ENCODE measurements at places on chromosomes 16 and 17.

DNA sequence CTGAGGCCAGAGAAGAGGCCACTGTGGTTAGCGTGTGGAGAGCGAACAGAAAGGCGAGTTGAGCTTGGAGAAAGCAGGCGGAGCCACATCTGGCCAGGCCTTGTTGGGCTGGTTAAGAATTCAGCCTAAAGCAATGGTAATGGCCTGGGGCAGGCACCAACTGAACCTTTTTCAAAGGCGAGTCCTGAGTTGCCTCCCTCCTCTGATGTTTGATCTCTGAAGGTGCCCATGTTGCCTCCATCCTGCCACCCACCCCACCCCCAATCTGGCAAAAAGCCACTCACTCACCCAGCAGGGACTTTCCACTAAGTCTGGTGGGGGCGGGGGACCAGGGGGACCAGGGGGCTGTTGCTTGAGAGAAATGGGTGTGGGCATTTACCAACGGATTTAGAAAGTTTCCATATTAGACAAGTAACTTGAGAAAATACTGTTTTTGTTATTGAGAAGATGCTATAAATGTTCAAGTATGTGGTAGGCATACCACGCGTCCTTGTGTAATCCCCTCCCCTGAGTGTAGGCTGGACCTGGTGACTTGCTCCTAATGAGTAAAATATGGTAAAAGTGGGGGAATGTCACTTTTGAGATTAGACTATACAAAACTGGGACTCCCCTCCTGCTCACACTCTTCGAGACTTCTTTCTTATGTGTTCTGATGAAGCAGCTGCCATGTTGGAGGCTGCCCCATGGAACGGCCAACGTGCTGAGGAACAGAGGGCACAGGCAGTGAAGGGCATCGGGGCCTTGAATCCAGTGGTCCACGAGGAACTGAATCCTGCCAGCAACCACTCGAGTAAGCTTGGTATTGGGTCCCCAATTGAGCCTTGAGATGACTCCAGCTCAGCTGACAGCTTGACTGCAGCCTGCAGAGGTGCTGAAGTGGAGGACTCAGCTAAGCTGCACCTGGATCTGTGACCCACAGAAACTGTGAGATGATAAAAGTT is 29.9 kb upstream of the TNS4 start:
- no peak for DNase-seq

- DNase-seq = no peak
Measured at GRCh38 chr17:81902653-81903414, 796 bp downstream of the NPB start.

DNA sequence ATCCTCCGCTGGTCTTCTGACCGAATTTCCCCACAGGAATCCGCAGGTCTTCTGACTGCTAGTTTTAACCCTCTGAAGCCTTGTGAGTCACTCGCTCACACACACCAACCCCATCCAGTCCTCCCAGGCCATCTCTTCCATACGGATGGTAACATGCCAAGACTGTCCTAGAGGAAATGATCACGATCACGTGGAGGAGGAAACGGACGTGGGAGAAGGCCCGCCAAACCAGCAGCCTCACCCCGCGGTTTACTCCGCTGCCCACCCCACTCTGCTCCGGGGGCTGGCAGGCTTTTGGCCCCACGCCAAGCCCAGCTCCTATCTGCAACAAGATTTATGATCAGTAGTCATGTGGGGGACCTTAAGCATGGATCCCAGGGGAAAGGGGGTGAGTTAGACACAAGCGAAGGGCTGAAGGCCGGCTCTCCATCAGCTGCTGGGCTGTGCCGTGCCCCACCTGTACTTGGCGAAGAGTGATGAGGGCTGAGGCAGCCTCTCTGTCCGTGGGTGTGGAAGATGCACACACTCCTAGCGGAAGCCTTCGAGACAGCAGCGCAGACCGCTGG is 1.5 kb upstream of the FAAP100 start:
- DNase-seq = peak; percentile 92

DNA sequence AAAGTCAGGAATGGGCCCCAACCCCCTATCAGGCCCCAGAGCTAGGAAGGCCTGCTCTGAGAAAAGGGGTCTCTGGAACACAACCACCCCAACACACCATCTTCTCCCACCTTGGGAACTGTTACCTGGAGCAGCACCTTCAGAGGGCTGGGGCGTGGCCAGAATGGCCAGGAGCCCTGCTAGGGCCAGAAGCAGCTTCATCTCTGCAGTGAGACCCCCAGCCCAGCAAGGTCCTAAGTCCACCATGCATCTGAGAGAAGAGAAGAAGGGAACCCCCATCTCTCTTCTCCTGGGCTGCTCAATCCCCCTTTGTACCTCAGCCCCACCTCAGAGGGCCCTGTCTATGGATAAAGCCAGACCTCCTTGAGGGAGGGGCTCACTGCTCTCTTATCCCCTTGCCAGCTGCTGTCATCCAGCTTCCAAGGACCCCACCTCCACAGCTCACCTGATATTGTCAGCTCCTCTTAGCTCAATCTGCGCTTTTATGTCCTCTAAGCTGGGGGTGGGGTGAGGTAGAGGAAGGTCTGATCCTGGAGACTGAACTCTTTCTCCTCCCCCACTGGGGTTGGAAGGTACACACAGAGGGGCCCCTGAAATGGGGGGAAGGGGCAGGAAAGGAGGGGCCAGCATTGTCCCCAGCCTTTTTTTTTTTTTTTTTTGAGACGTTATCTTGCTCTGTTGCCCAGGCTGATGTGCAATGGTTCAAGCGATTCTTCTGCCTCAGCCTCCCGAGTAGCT is at the start of gene MPO:
Gene MPO, minus strand, starts transcription at position 456 of the 738 bp plus-strand sequence. Its CDS starts 177 bp downstream, at position 279.
- DNase-seq = no peak

DNA sequence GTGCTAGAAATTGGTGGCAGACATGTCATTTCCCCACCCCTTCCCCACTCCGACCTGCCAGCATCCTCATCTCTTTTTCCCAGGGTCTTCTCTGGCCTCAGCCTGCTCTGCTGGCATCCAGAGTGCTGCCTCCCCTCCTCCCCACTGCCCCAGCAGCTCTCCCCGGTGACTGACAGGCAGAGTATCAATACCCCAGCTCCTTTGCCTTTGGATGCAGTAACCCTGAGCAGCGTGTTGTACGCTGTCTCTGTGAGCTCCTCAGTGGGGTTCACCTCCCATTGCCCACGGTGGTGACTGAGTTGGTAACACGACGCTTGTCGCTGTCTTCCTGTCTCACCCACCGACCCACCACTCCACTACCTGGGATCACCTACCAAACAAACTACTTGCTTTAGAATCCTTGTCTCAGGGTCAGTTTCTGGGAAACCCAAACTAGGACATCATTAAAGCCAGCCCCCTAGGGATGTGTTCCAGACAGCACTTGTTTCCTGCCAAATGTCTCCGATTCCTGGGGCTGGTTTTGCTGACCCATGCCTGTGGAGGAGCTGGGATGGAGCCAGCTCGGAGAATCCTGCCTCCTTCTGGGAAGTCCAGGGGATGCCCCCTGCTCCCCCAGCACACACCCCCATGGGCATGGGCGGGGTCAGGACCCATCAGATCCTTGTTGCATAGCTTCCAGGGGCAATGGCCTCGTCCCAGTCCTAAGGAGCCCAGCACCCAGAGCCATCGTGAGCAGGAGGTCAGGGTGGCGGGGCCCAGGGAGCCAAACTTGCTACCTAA is 8.3 kb upstream of the SBK1 start:
- no peak for DNase-seq

GRCh38 chr16:68790944-68791343 is 52.4 kb upstream of the TANGO6 start:
- DNase-seq = no peak

GRCh38 chr16:11200592-11200991 is 55.4 kb downstream of the SOCS1 start:
- no peak for DNase-seq

GRCh38 chr16:30114411-30114810 is 1.1 kb upstream of the GDPD3 start:
- DNase-seq = no peak

DNA sequence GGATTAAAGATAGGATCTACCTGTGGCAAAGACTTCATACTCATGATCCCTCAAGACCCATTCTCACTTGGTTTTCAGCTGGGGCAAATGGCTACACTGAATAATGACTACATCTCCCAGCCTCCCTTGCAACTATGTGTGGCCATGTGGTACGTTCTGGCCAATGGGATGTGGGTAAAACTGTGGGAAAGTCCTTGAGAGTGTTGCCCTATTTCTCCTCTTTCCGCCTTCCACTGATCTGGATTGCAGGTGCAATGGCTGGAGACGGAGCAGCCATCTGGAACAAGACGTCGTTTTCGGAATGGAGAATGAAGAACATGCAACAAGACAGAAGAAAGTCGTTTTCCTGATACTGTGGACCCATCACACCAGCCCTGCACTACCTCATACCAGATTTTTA is 48.5 kb downstream of the HAPSTR1 start:
- DNase-seq = no peak

DNA sequence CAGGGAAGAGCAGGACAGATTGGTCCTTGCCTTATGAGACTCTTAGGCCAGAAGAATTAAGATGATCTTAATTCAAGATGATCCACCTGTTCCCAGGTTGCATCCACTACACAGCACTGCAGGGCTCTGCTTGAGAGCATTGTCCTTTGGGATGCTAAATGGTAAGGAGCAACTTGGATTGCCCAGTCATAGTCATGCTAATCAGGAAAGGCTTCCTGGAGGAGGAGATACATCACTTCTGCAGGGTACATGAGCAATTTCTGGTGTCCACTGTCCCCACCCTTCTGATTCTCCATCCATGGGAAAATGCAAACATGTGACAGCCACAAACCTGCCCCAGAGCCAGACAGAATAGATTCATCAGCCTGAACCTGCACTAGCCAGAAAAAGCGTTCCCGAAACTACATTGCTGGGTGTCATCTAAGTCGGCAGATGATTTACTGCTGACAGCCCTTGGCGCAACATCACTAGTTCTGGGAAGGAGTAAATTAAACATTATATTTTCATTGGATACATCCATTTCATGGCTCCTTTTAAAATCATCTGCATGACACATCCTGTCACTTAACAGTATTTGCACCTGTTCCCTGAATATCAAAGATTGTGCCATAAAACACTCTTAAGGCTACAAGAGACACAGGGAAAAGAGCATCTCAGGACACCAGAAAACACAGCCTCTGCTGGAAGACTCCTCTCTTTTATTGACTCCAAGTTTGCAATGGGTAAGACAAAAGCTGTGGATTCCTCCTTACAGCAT is 282.2 kb downstream of the MAF start:
- no peak for DNase-seq

GRCh38 chr17:846901-847843 is 65.0 kb downstream of the MRM3 start:
- no peak for DNase-seq

DNA sequence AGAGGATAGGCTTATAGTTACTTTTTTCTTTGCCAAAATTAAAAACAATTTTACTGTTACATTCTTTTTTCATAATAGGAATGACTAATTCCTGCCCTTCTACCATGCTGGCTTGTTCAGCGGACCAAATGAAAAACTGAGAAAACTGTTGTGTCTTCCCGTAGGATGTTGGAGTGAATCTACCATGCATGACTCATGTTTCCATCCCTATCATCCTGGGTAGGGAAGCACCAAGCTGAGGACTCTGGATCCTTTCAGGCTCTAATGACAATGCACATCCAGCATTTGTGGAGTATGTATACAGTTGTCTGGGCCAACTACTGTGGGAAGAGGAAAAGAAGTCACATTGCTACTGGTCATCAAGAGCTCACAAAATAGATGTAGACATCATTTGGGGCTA is 41.1 kb upstream of the DHX8 start:
- no peak for DNase-seq

DNA sequence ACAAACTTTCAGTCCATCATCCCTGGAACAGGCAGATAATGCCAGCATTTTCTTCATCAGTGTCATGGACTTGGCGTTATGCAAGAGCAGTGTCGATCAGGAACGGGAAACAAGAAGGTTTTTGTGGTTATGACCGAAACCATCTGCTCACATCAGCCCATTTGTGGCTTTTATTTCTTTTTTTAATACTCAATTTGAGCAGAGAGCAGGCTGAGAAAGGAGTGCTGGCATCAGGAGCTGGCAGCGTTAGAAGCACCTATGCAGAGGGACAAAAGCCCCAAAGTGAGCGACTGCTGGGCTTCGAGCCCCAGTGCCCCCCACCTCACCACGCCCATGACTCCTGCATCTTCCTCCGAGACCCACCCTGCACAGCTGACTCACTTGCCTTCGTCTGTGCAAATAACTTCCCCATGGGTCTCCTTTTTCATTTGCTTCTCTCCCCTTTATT is 16.2 kb upstream of the CD300E start:
- no peak for DNase-seq
